NCI-H526 treated with DMSO at 0.1 percent for 48 hours (cell line): ENCODE measurements at places on chromosomes 3 and 15.

DNA sequence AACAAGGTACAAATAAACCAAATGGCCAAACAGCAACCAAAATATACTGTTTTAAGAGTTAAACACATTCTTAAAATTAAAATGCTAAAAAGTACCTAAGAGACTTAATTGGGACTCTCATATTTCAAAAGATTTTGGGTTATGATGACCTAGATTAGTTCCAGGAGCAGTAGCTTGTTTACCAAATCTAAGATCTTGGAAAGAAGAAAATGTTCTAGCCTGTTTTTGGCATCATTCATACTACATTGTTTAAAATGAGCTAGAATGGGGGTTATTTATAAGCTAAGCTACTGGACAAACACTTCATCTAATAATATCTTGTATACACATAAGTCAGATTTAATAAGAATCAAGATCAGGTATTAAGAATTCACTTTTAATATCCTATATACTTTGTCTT lies 22.8 kb downstream of the ATOSA start:
- DNase-seq, result no peak

DNA sequence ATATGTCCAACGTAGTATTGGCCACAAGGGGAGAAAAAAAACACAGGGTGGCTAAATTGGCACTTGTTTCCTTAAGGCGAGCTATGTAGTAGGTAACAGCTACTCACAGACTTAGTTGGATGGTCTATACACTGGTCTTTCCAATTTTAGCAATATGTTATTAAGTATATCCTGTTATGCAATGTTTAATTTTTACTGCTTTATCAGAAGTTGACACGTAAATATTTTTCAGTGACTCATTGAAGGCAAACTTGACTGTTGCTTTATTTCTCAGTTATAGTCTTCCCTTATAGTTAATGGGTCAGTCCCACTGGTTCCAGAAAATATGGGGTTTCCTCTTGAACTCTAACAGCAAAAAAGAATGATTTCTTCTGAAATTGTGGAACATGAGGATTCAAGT lies 46.5 kb downstream of the ADPGK start:
- DNase-seq, result no peak

- no peak for DNase-seq
Observed at GRCh38 chr15:32148833-32149555, 118.7 kb downstream of the CHRNA7 start.

- DNase-seq, result no peak
Observed at GRCh38 chr3:65950340-65951326, 88.1 kb downstream of the MAGI1 start.

GRCh38 chr3:11304175-11304574 lies 32.0 kb downstream of the ATG7 start:
- no peak for DNase-seq

DNA sequence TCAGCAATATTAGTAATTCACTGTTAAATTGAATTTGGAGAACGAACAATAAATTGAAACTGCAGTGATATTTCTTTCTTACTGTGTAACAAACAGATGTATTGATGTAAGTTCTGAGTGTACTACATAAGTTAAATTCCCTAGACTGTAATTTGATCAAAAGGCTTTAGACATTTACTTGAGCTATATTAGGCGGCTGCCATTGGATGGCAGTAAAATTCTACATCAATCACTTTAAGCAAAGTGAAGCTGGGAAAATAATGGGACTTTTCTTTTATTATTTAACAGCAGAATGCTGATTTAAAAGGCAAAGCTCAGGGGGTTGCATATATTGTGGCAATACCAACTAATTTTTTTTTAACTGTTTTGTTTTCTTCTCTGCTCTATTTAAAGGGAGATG lies 212.6 kb upstream of the PLSCR5 start:
- peak; percentile 27 for DNase-seq

DNA sequence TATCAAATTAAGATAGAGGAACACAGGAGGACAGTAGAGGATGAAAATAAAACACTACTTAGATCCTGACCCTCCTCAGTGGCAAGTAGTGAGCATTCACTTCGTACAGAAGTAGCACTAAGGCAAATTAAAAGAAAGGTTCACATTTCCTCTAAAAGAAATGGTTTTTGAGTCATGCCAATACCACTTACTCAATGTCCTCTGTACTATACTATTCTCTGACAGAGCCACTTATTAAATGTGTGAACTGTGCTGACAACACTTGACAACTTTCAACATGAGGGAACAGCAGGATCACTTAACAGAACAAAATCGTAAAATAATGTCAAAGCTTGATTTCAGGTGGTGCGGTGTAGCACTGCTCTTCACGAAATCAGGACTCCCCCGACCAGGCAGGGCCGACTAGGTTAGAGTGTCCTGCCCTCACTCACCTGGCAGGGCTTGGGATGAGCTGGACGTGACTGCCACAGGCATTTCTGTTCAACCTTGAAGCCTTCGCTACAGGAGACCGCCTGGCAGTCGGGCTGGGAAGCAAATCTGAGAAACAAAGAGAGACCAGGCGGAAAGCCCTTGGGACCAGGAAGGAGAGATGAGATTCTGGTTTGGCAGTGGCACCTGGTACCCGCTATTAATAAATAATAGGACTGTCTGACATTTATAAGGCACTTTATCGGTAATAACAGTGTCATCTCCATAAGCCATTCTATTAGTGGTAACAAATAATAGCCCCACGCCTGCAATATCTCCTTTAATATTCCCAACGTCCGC lies 611 bp upstream of the SLC27A2 start:
- peak; percentile 64 for DNase-seq

- no peak for DNase-seq
Observed at GRCh38 chr3:127320529-127321121, 32.8 kb upstream of the PRR20G start.

DNA sequence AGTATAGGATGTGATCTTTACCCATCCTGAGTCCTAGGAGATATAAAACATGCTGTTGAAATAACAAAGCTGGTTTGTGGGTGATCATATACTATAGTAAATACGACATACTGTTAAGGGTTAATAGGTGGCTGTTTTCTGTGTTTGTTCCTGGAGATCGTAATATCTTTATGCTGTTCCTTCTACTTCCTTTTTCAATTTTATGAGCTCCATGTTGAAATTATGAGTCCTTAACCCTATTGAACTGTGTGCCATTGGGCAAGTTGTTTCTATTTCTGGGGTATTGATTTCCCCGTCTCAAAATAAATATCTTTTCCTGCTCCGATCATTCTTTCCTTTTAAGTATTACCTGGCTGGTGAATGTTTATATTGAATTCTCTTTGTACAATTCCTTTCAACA lies 115.1 kb downstream of the LPP start:
- no peak for DNase-seq
